GM19239 (cell line): ENCODE measurements at places on chromosomes 13 and 19.

GRCh38 chr13:66036636-66037035 lies 1193.5 kb downstream of the PCDH9 start:
- no peak for DNase-seq

GRCh38 chr19:30401956-30402355 lies 29.8 kb downstream of the ZNF536 start:
- no peak for DNase-seq

- no peak for DNase-seq
Measured at GRCh38 chr19:4279530-4280422, 710 bp downstream of the SHD start.

GRCh38 chr13:61778531-61778930 lies 362.9 kb upstream of the PCDH20 start:
- no peak for DNase-seq

DNA sequence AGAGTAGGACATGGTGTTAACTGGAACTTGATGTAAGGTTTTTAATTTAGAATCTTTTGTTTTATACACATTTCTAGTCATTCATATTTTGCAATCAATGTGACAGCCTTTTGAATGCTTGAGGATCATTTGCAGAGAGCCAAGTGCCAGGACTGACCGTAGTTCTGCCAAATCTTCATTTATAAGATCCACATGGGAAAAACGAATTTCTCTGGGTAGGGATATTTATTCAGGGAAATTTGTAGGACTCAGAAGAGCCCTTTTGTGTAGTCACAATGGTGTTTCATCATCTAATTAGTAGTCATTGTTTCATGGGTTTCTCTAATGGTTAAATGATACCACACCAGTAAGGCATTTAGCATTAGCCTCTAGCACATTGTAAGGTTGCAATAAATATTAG lies 161.1 kb downstream of the LMO7 start:
- DNase-seq = no peak

DNA sequence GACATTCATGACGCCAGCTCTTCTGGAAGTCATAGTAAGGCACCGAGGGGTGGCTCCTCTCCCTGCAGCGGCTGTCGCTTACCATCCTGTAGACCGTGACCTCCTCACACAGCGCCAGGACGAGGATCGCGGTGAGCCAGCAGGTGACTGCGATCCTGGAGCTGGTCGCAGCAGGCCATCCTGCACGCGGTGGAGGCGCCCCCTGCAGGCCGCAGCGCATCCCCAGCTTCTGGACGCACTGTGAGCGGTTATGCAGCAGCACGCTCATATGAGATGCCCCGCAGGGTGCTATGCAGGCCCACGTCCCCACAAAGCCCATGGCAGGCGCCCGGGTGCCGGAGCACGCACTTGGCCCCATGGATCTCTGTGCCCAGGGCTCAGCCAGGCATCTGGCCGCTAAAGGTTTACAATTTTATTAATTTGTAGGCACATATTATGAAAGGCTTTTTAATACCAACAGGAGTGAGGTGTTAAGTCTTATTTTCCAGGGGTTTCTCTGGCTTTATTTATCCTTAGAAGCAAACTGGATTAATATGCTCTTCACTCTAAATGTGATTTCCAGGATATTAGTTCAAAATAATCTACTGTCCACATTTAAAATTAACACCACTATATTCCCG lies 35.6 kb upstream of the PSPC1 start:
- DNase-seq = no peak

GRCh38 chr13:102693776-102694175 lies 1.1 kb downstream of the METTL21C start:
- DNase-seq = no peak

- DNase-seq = no peak
Measured at GRCh38 chr13:75415171-75415570, 66.8 kb downstream of the TBC1D4 start.

DNA sequence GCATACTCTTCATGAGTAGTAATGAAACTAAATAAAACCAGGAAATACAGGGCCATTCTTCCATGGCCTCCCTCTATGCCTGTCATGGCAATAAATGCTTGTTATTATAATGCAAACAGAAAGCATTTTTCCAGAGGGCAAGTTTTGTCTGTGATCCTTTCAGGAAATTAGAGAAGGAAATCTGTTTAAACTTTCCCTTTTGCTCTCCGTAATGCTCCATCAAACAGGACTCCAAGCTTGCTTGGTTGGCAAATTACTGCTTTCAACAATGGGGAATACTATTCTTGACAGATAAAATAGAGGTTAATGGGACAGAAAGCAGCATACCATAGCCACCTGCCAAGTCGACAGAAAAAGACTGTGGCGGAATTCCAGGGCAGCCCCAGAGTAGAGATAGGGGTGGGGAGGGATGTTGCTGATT lies 252.5 kb downstream of the LHFPL6 start:
- no peak for DNase-seq
